ENCODE measurements at places on chromosomes 2 and 18. TPM values are rescaled to one million over a fixed set of nuclear protein-coding genes. Genes with fewer than 3 reads are reported as not detected.

GRCh38 chr2:201704536-201704935 lies 6.1 kb upstream of the MPP4 start:
- DNase-seq, result no peak

- DNase-seq, result no peak
Observed at GRCh38 chr18:2222270-2223185, 348.8 kb downstream of the METTL4 start.

DNA sequence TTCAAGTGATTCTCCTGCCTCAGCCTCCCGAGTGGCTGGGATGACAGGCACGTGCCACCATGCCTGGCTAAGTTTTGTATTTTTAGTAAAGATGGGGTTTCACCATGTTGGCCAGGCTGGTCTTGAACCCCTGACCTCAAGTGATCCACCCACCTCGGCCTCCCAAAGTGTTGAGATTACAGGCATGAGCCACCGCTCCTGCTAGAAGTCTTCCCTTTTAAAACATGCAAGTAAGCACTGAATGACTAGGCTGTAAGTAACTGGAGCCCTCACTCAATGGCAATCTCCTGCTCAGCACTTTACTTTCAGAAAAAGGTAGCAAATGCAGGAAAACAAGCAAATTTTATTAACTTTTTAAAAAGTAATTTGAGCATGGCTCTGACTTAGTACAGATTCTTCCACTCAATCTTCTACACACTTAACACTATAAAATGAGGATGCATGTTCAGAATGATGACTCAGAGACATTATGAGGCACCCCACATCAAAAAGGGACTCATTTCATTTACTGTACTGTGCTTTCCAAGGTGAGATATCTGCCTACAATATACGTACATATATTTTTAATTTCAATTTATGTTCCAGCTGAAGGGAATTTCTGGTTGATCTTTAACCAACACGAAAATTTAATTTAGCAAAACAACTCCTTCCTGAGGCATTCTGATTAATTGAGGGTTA lies 6.6 kb upstream of the NCK2 start:
- no peak for DNase-seq

CCDC141 gene
- polyA plus RNA-seq, result 79.4 TPM

FSHR gene
- 0.43 TPM for polyA plus RNA-seq

- DNase-seq, result no peak
Observed at GRCh38 chr2:204039298-204039838, 102.8 kb downstream of the ICOS start.

DNA sequence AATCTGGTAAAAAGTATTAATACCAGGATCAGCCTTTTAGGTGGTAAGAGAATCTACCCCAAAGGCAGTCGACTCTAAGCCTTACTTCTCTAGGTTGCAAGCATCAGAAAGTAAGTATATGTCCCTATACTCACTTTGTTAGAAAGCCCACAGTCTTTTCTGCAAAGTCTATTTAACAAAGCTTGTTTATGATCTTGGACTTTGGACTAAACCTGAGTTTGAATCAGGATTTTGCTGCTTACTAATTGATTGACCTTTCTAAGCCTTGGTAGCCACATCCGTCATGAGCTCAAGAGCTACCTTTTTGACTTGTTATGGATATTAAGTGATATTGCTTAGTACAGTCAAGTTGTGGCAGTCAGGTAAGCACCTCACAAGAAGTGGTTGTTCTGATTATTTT lies 18.4 kb downstream of the FMNL2 start:
- DNase-seq, result no peak

- no peak for DNase-seq
Observed at GRCh38 chr2:7952046-7952745, 729.7 kb upstream of the ID2 start.

EFHD1 gene
- 30.1 TPM for polyA plus RNA-seq

CCBE1 gene
- polyA plus RNA-seq, result 3.3 TPM

- DNase-seq, result no peak
Observed at GRCh38 chr2:37827455-37827854, 97.6 kb upstream of the RMDN2 start.

DNA sequence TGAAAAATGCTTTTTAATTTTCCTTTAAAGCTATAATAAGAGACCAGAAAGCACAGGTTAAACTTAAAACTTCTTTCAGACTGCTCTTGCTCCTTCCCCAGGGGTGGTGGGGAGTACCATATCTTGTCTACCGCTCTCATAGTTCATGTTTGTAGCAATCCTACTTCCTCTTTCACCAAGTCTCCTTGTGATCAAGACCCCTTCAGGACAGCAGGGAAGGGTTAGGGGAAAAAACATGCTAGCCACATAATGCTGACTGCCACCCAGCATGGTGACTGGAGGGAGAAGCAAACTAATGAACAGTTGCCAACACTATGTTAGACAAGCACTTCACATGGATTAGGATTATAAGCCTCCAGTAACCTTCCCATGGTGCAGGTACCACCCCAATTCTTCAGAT lies 8.6 kb downstream of the MYO5B start:
- DNase-seq, result no peak

GRCh38 chr2:70991142-70991541 lies 3.5 kb downstream of the TEX261 start:
- no peak for DNase-seq

DNA sequence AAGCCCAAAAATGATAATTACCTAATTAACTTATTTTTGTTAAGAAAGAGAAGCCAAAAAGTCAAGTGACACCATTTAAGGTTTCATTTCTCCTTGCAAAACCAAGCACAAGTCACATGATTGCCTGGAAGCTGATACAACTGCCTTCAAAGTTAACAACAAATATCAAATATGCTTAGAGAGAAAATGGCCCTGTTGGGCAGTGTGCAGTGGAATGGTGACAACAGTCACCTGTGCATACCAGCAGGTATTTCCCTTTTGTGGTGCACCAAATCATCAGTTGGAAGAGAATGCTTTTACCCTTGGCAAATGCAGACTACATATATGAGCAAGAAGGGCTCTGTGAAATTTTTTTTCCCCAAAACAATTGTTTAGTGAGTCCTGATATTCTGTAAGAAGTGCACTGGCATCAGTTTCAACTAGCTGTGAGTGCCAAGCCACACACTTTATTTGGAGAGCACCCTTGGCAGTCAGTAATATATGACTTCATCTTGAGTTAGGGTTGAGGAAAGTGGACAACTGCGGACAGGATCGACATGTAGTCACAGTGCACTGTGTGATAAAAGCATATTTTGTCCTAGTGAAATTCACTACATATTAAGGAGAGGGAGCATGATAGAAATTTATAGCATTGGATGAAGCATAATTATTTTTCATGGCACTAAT lies 74.9 kb upstream of the DOCK10 start:
- no peak for DNase-seq

- no peak for DNase-seq
Observed at GRCh38 chr2:222780051-222780450, 80.8 kb upstream of the ACSL3 start.

GRCh38 chr2:72035518-72036172 lies 112.0 kb downstream of the CYP26B1 start:
- no peak for DNase-seq

GRCh38 chr2:48173141-48173540 lies 266.8 kb upstream of the FBXO11 start:
- no peak for DNase-seq

GRCh38 chr2:66789741-66790140 lies 354.8 kb downstream of the MEIS1 start:
- DNase-seq, result no peak

- no peak for DNase-seq
Observed at GRCh38 chr2:223465793-223466192, 136.4 kb downstream of the SCG2 start.

GRCh38 chr18:74524097-74524496 lies 10.2 kb upstream of the CNDP1 start:
- DNase-seq, result no peak

ALLC gene
- polyA plus RNA-seq, result not detected

GRCh38 chr2:20666304-20667150 lies at the start of gene GDF7:
Gene GDF7 (plus strand): TSS chr2:20667144. CDS start chr2:20667240, 96 bp downstream.
- no peak for DNase-seq

STK25 gene
- polyA plus RNA-seq, result 289 TPM

- DNase-seq, result no peak
Observed at GRCh38 chr18:45222180-45222579, 393.1 kb upstream of the SLC14A2 start.

GRCh38 chr18:35588995-35589394 lies 7.5 kb downstream of the GALNT1 start:
- no peak for DNase-seq

GRCh38 chr2:223051693-223052289 lies at the start of gene KCNE4:
Gene KCNE4 (plus strand): TSS chr2:223052190. CDS start chr2:223052831, 641 bp downstream.
- DNase-seq, result no peak

DNA sequence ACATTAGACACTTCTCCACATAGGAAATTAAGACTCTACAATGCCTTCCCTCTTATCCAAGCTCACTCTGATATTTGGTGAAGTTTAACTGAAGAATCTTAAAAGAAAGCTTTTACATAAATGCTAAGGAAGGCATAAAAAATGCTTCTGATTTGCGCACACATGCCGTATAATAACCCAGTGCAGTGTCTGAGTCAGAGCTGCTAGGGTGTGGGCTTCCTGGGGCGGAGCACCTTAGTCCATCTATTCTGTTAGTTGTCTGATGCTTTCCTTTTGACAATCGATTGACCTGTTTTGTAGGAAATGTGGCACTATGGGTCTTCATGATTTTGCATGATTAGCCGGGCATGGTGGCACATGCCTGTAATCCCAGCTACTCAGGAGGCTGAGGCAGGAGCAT lies 231.5 kb downstream of the AFF3 start:
- no peak for DNase-seq

DNA sequence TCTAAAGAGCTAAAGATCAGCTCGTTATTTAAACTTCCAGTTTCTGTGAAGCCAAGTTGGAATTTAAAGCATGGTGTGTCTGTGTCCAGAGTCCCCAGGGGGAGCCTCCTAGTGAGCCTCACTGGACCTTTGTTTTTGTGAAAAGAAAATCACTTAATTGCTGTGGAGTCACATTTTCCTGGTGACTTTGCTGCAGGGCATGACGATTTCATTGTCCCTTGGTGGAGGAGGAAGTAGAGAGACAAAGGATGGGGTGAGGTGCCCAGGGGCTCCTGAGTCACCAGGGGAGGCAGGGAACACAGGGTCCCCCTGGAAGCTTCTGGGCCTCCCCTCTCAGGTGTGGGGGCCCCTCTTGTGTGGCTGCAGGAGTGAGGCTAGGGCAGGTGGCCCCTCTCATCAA lies 19.7 kb downstream of the ATP6V1C2 start:
- DNase-seq, result no peak

DNA sequence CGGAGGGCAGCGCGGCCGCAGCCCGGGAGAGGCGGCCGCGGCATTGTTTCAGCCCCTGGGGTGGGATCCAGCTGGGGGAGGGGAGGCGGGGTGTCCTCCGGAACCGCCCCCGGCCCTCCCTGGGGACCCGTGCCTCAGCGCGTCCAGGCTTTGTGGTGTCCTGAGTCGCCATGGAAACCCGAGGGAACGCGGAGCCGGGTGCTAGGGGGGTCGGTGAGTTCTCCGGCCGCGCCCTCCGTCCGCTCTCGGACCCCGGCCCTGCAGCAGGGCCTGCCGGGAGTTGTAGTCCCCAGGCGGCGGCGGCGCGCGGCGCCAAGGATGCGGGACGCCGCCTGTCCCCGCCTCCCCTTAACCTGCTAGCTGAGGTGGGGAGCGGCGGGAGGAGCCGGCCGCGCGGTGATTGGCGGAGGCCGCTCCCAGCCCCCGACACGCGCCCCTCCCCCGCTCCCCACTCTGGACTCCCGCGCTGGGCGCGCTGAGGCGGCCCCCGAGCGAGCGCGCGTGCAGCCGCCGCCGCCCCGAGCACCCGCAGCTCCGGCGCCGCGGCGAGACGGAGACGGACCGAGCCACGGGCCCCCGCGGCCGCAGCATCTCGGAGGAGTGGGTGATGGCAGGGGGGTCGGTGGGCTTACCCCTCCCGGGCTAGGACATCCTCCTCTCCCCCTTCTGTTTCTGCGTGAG lies at the start of gene DPYSL5:
Gene DPYSL5, plus strand, starts transcription at position 478 of the 681 bp plus-strand sequence. CDS start 50,368 bp downstream, outside the sequence.
- DNase-seq, result no peak

GRCh38 chr2:221502270-221503010 lies 69.7 kb downstream of the EPHA4 start:
- no peak for DNase-seq

DNA sequence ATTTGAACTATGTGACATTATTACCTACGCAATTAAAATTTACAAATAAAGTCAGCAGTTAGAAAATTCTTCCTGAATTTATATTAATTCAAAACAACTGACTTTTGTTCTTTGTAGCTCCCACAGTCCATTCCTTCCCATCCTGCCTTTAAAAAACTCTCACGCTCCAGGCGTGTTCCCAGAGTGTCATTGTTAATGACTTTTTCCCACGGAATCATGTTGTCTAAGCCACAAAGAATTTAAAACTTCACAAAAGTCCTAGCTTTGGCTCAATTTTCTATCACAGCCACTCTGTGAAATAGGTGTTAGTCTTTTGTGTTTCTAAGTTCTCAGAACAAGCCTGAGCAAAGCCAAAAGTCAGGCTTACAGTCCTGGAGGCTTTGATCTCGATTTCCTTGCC lies 26.5 kb downstream of the SLC1A4 start:
- no peak for DNase-seq

Measured in forelimb muscle (tissue), 1 donor.